A673 (cell line): ENCODE measurements at places on chromosomes 4 and X. TPM values are rescaled to one million over a fixed set of nuclear protein-coding genes. Genes with fewer than 3 reads are reported as not detected.

GRCh38 chrX:21509912-21510311 lies 135.7 kb downstream of the CNKSR2 start:
- H3K36me3 ChIP-seq, result no peaks in the 10 kb centered on the region
- DNase-seq, result peak; percentile 11
- no peak overlapping the region for H3K27ac ChIP-seq
- no peaks in the 10 kb centered on the region for H3K4me1 ChIP-seq
- no peaks in the 10 kb centered on the region for H3K27me3 ChIP-seq

DNA sequence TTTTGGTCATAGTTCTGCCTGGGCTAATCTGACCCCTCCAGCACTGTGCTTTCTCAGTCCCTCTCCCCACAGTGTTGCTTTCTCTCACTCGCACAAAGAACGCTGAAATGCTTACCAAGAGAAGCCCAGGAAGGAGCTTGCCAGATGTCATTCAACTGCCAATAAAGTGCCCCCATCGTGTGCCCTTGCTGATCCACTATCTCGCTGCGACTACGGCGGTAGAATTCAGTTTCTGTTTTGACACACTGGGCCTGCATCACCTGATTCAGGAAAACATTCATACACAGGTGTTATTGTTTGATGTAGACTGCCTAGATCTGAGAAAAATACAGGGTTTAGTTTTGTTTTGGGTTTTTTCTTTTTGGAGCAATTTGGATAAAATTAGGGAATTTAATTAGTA lies 121.2 kb downstream of the MANBA start:
- no peak overlapping the region for H3K27ac ChIP-seq
- no peak for DNase-seq
- no peaks in the 10 kb centered on the region for H3K4me1 ChIP-seq
- H3K36me3 ChIP-seq, result no peaks in the 10 kb centered on the region
- no peak overlapping the region for H3K4me3 ChIP-seq

- peaks cover 31% of the 10 kb centered on the region for H3K27me3 ChIP-seq
- no peak for DNase-seq
- no peaks in the 10 kb centered on the region for H3K4me1 ChIP-seq
Measured at GRCh38 chr4:185592845-185593488, 57.7 kb upstream of the PDLIM3 start.

DNA sequence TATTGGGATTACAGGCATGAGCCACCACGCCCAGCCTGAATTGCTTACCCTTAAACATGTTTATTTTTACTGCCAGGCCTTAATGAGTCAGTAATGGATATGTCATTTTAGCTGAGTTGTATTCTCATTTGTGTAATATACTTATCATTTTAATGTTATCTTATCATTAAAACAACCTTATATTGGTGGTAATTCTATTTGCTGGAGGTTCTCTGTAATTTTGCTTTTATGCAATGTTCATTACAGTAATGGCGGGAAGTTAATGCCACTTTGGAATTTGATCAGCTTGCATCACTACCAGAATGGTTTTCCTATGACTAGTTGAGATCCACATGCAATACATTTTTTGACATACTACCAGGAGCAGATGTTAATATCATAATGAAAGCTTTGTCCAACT lies 6.3 kb upstream of the PGAM4 start:
- no peaks in the 10 kb centered on the region for H3K36me3 ChIP-seq
- H3K4me1 ChIP-seq, result no peaks in the 10 kb centered on the region
- H3K4me3 ChIP-seq, result no peak overlapping the region
- no peaks in the 10 kb centered on the region for H3K27me3 ChIP-seq

- DNase-seq, result peak; percentile 40
- H3K4me1 ChIP-seq, result no peaks in the 10 kb centered on the region
- no peaks in the 10 kb centered on the region for H3K27me3 ChIP-seq
- no peaks in the 10 kb centered on the region for H3K36me3 ChIP-seq
- no peak overlapping the region for H3K4me3 ChIP-seq
Measured at GRCh38 chr4:98659741-98660462, 1.5 kb upstream of the TSPAN5 start.

DNA sequence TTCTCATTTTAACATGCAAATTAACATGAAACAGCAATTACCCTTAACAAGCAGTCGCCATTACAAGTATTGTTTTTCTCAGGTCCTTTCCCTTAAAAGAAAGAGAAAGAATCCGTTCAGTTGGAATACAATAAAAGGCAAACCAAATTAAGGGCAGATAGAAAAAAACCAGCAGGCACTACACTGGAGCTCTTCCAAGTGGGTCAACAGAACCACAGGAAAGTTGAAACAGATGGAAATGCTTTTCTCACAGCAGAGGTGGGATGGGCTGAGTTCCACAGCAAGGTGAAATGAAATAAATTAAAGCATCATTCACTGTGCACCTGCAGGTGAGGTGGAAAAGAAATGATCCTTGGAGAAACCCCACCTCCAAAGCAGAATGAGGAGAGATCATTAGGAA lies 102.6 kb downstream of the APBB2 start:
- H3K36me3 ChIP-seq, result no peaks in the 10 kb centered on the region
- no peak for DNase-seq
- no peaks in the 10 kb centered on the region for H3K4me1 ChIP-seq
- H3K4me3 ChIP-seq, result no peak overlapping the region
- H3K27ac ChIP-seq, result no peak overlapping the region

DNA sequence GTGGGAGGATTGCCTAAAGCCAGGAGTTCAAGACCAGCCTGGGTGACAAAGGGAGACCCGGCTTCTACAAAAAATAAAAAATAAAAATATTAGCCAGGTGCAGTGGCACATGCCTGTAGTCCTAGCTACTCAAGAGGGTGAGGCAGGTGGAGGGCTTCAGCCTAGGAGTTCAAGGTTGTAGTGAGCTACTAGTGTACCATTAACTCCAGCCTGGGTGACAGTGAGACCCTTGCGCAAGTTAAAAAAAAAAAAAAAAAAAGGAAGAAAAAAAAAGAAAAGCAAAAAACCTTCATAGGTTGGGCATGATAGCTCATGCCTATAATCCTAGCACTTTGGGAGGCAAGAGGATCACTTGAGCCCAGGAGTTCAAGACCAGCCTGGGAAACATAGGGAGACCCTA lies 5.8 kb downstream of the SCLT1 start:
- no peaks in the 10 kb centered on the region for H3K27me3 ChIP-seq
- no peak overlapping the region for H3K4me3 ChIP-seq
- peaks cover 9% of the 10 kb centered on the region for H3K4me1 ChIP-seq
- no peaks in the 10 kb centered on the region for H3K36me3 ChIP-seq
- no peak overlapping the region for H3K27ac ChIP-seq

DNA sequence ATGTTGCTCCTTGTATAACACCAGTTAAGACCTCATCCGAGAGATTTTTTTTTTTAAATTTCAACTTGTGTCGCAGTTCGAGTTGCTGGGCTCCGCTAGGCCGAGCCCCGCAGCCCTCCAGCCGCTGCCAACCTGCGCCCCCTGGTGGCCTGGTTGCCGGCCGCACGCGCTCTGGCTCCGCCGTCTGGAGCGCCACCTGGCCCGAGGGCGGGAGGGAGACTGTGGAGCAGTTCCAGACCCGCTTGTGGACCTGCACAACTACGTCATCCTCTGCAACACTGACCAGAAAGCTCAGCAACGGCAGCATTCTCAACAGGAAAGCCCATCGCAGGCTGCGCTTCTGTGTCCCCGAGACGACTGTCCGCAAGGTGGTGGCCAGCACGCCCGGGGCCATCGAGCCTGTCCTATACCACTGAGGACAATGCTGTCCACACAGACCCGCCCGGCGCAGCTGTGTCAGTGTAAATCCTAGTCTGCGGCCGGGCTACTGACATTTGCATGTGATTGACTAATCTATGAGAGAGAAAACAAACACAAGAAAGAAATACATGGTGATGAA lies 39.1 kb downstream of the ARL9 start:
- no peaks in the 10 kb centered on the region for H3K36me3 ChIP-seq
- DNase-seq, result peak; percentile 53
- H3K4me3 ChIP-seq, result peak overlapping the region; percentile 43
- H3K27ac ChIP-seq, result no peak overlapping the region
- no peaks in the 10 kb centered on the region for H3K27me3 ChIP-seq

- H3K36me3 ChIP-seq, result no peaks in the 10 kb centered on the region
- no peak overlapping the region for H3K27ac ChIP-seq
- no peak overlapping the region for H3K4me3 ChIP-seq
- H3K4me1 ChIP-seq, result no peaks in the 10 kb centered on the region
Measured at GRCh38 chr4:15182600-15183220, 180.4 kb downstream of the CPEB2 start.

Gene SPANXA1
- total RNA-seq, result not detected in 2 replicates

Gene PAGE1
- not detected in 2 replicates for total RNA-seq
